Vagina (tissue), 2 donors: ENCODE measurements at places on chromosomes 4 and X.

DNA sequence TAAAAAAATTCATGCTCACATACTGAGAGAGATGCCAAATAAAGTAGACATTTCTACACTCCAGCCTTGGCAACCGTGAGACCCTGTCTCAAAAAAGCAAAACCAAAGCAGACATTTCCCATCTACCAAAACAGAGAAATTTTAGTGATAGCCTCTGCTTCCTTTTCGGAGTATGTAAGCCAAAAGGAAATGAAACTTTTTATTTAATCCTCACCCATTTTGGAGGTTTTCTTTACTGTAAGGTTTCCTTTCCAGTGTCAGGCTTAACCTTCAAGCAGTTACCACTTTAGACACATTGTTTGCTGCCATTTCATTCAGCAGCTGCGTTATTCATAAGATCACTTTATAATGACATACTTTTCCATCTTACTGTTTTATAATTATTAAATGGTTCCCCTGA is 15.9 kb downstream of the ADD1 start:
- no peak for DNase-seq

DNA sequence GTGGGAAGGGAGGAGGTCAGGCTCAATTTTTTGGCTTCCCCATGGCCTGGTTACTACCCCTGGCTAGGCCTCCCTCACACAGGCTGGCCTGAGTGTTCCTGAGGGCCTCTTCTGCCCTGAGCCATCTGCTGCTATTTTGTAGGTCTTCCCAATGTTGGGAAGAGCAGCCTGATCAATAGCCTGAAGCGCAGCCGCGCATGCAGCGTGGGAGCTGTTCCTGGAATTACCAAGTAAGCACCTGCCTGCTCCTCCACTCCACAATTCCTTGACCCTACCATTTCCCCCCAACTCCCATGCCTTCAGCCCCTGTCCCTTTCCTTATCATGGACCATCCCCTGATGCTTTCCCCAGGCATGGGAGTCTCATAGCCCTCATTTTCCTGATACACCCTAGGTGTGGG is 20.8 kb downstream of the GNL3L start:
- no peak for DNase-seq

DNA sequence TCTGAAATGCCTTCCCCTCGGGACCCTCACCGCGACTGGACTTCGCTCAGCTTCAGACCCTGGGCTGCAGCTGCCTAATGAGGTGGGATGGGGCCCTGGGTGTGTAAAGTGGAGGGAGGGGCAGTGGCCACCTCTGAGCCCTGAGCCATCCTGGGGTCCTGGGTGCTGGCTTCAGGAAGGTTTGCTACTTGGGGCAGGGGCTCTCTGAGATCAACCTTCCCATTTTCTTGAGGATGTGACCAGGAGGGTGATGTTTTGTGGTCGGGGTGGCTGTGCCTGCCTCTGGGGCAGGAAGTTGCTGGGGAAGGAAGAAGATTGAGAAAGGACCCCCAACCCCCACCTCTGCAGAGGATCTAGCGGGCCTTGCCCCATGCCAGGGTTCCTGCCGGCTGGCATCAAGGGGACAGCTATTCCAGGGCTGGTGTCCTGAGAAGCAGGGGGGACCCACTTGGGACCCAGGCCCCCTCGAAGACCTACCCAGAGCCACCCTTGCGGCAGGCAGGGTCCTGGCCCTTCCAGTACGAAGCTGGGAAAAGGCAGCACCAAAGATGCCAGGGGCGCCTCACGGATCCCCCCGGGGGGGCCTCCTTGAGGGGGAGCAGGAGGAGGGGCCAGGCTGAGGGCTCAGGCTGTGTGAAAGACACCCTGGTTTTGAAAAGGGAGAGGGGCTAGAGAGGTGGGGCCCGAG is 6.5 kb downstream of the SH3BP2 start:
- no peak for DNase-seq

GRCh38 chr4:111957116-111957515 is 188.1 kb upstream of the FAM241A start:
- no peak for DNase-seq

DNA sequence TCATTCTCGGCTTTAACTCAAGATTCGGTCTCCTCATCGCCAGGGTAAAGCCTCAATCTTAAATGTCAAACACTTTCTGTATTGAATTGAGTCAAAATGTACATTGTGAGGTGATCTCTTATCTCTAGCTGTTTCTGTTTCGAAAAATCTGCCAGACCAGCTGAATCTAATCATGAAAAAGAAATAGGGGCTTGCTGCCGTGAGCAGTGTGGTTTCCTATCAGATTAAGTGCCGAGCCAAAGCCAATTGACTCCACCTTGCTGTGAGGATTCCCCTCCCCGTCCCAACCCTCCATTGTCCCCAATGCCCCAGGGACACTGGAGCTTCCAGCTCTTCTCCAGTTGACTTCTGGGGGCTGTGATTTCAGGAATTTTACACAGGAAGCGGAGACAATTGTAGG is 12.5 kb upstream of the CRLF2 start:
- DNase-seq: no peak

- no peak for DNase-seq
These were observed 30.1 kb downstream of the NOP14 start for GRCh38 chr4:2932951-2933565.
